Spinal cord (tissue), 10 donors: ENCODE measurements at places on chromosomes 1 and 21.

- DNase-seq = no peak
These were observed 14.2 kb upstream of the CASQ2 start for GRCh38 chr1:115782571-115783281.

GRCh38 chr1:46761740-46762139 lies 37.1 kb upstream of the CYP4B1 start:
- no peak for DNase-seq

DNA sequence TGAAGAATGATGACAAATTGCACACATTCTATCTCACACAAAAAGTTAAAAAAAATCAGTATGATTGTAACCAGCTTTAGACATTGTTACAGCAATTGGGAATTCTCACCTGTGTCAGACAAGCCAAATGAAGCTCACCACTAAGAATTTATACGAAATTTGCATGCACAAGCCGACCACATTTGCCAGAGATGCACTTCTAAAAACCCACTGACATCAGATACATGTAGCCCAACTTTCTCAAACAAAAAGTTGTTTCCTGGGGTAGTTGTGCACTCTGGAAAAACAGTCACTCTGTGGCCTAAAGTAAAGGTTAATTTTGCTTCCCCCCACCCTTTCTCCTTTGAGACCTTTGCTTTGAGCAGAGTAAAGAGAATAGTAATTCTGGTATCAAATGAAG lies 67.9 kb upstream of the IL12RB2 start:
- DNase-seq = no peak

GRCh38 chr1:1806890-1807289 lies 28.6 kb upstream of the NADK start:
- no peak for DNase-seq

- DNase-seq = no peak
These were observed 217.2 kb upstream of the C1orf105 start for GRCh38 chr1:172203135-172203823.

DNA sequence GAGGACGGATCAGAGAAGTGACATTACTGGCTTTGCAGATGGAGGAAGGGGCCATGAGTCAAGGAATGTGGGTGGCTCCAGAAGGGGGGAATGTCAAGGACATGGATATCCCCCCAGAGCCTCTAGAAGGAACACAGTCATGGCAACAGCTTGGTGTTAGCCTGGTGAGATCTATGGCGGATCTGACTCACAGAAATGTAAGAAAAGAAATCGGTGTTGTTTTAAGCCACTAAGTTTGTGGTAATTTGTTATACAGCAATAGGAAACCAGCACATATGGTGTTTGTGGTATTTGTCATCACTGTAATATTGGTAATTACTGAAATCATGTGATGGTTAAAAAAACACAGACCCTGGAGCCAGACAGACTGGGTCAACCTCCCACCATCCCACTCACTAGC lies 236.2 kb downstream of the SETD4 start:
- no peak for DNase-seq

- no peak for DNase-seq
These were observed 155.8 kb downstream of the TRIM33 start for GRCh38 chr1:114355240-114355639.

GRCh38 chr1:151510614-151510956 lies 602 bp upstream of the CGN start:
- DNase-seq = no peak

- no peak for DNase-seq
These were observed 19.6 kb downstream of the CASP9 start for GRCh38 chr1:15504436-15504835.

- DNase-seq = no peak
These were observed 8.3 kb downstream of the LRRC47 start for GRCh38 chr1:3787745-3788605.

- no peak for DNase-seq
These were observed 18.3 kb upstream of the EFHD2 start for GRCh38 chr1:15391366-15391765.

DNA sequence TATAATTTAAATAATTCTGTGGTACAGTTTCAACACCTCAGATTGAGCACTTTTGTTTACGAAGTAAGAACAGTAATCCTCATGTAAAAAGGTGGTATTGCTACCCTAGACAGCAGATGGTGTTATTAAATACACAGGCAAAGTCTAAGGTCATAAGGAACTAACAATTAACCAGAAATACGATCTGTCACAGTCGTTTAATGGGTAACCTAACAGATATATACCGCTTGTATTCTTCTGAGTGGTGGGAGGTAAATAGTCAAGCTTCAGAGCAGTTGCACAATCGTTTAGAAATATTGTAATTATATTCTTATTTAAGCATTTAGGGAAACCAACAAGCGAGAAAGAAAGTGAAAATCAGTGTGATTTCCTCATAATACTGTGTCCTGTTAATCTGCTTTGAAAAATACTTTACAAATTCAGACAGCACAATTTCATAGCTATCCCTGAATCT lies 9.8 kb upstream of the IRF2BP2 start:
- DNase-seq = no peak

DNA sequence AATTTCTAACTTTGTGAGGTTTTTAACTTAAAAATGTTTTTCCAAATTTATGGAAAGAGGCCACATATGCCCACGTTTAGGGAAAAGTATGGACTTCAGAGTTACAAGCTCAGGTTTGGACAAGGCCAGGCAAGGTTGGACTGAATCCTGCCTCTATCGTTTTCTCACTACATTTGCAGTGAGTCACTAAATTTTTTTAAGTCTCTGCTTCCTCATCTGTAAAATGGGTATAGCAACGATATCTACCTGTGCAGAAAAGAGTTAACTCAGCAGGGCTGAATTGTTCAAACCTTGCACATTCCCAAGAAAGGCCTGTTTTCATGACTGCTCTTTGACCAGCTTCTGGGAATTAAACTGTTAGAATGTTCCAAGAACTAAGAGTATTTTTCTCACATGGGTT lies 159.1 kb downstream of the LTN1 start:
- DNase-seq = no peak

DNA sequence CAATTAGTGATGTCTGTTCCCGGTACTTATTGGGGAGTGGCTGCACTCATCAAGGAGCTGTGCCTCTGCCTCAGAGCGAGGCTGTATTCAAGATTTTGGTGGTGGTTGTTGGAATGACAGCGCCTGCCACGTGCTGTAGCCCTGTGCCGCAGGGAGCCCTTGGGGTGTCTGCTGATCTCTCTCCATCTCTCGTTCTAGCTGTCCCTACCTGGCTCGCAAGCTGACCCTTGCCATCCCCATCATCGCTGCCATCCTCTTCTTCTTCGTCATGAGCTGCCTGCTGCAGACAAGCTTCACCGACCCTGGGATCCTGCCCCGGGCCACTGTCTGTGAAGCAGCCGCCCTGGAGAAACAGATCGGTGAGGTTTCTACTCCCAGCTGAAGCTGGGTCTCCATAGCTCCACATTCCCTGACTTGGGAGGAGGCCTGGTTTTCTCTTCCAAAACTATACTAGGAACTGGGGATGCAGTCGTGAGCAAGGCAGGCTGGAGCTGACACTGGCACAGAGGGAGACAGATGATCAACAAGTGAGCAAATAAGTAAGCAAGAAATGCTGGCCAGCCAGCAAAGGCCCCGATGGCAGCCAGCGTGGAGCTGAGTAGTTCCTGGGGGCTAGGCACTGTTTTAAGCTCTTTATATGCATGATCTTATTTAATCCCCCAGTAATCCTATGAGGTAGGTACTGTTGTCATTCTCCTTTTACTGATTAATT lies 5.9 kb downstream of the ZDHHC18 start:
- no peak for DNase-seq

DNA sequence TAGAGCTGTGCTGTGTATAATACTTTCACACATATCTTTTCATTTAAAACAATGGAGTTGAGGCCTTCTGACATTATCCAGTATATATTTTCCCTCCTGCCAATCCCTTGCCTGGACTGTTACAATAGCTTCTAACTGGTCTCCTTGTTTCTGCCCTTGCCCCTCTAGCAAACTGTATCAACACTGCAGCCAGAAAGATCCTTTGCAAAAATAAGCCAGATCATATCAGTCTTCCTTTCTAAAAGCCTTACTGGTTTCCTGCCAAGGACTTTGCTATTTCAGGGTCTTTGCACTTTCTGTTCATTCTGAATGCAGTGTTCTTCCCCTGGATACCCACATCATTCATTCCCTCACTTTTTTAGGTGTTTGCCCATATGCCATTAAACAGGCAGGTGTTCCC lies 370.1 kb downstream of the PTBP2 start:
- no peak for DNase-seq

GRCh38 chr1:192978195-192978710 lies 80.9 kb downstream of the UCHL5 start:
- no peak for DNase-seq

GRCh38 chr1:213908521-213908920 lies 79.3 kb upstream of the PROX1 start:
- DNase-seq = no peak

DNA sequence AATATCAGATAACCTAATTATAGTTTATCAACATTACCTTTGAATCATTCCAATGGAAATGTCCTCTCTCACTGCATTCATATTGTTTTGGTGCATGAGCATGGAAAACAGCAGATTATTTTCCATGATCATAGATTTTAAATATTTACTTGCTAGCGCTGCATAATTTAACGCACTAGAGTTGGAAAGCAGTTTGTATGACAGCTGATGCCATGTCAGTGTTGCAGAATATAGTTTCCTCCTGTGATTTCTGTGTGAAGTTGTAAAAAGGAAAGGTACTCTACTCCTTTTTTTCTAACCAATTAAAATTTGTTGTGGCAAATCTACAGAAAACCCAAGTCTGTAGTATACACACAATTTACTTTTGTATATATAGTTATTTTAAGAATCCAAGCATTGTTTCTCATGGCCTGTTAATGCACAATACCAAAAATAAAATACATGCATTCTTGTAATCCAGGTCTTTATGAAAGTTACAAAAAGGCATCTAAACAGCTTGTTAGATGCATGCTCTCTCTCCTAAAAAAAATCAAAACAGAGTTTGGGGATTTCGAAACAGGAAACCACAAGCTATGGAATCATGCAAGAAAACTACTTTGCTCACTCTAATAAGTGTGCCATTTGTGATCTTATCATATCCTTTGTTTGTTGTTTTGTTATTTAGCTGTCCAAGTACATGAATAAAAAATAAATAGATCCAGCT lies 1.9 kb upstream of the ATG4C start:
- no peak for DNase-seq

GRCh38 chr21:45774291-45774690 lies 130.8 kb downstream of the PCBP3 start:
- no peak for DNase-seq

DNA sequence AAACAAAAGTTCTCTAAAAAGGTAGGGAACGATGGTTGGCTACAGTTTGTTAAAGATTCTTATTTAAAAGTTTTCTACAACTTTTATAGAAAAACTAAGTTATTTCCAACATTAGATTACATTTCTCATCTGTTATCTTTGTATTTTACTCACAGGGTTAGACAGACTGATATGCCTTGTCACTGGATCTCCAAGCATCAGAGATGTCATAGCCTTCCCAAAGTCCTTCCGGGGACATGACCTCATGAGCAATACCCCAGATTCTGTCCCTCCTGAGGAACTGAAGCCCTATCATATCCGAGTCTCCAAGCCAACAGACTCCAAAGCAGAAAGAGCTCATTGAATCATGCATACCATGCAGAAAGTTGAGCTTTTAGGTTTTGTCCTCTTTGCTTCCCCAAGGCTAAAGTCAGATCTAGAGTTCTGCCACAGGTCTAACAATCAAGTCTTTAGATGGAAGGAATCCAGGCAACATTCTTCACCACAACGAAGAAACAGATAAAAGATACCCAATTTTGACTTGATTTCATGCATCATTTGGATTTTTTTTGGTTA lies 10.3 kb downstream of the GAS5 start:
- no peak for DNase-seq

DNA sequence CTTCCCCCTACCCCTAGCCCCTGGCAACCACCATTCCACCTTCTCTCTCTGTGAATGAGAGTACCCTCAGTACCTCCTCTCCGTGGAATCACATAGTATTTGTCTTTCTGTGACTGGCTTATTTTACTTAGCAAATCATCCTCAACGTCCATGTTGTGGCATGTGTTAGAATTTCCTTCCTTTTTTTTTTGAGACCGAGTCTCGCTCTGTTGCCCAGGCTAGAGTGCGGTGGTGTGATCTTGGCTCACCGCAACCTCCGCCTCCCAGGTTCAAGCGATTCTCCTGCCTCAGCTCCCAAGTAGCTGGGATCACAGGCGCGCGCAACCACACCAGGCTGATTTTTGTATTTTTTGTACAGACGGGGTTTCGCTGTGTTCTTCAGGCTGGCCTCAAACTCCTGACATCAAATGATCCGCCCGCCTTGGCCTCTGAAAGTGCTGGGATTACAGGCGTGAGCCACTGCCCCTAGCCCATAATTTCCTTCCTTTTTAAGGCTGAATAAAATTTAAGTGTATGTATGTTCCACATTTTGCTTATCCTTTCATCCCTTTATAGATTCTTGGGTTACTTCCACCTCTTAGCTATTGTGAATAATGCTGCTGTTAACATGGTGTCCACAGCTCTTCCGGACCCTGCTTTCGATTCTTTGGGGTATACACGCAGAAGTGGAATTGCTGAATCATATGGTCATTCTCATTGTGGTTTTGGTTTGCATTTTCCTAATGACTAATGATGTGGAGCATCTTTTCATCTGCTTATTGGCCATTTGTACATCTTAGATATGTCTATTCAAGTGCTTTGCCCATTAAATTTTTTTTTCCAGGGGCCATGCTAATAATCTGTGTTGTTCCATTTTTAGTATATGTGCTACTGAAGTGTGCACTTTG lies 32.3 kb downstream of the ERRFI1 start:
- DNase-seq = no peak

DNA sequence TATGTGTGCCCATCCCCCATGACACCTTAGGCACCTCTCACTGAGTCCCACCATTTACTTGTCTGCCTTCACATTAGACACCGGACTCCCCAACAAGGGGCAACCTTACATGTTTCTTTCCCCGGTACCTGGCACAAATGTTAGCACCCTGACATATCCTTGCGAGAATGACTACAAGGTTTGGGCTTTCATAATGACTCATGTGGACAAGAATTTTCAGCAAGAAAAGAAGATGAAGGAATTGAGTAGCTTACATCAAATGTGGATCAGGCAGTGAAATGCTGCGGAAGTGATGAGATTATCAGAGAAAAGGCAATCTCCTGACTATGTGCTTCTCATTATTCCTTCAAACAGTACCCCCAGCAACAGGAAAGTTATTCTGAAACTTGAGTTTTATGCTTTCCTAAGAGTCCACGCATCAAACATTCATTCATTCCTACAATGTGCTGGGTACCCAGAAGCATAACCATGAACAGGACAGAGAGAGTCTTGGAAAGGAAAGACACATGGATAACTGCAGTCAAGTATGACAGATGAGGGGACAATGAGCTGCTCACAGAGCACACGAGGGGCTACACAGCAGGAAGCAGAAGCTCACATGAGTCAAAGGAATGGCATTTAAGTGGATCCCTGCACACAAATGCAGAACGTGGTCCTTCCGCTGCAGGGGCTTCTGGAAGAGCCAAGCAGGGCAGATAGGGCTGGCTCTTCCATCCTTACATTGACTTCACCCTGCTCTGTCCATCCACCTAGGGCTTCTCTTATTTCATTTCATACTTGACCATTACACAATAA lies 112.1 kb downstream of the PCNX2 start:
- DNase-seq = no peak

- no peak for DNase-seq
These were observed 262.4 kb downstream of the USP25 start for GRCh38 chr21:15992171-15992570.
